Posterior cingulate gyrus (tissue), 11 donors: ENCODE measurements at places on chromosomes 4 and X.

DNA sequence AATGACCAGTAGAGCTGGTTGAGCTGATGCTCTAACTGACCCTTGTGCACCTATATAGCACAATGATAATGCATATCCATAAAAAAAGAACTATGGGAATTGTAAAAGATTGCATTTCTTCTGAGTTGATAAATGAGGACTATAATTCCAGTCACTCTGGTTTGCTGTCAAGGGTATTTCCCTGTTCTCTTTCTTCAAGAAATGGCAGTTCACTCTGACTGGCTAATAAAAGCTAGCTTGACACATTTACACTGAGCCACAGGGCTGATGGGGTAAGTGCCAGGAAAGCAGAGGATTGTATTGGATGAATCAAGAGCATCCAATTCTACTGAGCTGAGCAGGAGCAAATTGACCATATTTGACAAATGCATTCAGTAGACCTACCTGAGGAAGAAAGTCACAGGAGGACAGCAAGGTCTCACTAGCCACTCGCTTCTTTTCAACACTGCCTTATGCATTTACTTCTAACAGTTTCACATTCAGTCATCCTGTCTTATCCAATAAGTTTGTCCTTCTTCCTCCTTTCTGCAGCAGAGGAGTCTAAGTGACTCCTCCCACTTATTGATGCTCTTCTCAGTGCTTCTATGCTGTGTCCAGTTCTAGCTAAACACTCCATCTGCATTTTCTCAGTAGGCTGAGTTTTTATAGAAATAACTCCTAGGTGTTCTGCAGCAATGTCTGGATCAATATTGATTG lies 43.0 kb downstream of the RBMX2 start:
- no peak for DNase-seq

- no peak for DNase-seq
Measured at GRCh38 chr4:161948026-161948770, 215.6 kb downstream of the FSTL5 start.

DNA sequence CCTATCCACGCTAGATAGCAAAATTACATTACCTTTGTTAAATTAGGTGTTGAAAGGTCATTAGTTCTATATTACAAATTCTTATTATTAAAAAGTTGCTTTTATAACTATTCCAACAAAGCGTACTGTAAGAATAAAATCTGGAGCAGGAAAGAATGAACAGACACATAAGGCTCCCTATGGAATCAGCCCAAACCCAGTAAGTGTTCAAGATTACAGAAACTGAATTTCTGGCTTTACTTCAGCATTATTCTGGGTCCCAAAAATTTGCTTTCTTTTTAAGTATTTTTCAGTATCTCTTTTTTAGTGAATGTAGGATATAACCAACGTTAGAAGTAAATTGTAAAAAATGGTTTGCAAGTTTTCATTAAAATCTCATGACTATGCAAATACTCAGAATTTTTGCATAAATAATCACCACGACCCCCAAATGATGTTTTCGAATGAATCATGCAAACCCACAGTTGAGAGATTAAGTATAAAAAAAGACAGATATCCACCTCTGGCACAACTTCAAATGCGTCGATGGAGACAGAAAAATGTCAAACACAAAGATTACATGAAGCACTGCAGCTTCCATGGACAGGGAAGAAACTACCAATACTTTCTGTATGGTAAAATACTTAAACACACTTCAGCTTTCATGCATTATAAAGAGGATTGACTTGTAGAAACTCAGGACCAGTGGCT lies 238.5 kb downstream of the RASL11B start:
- DNase-seq, result no peak

GRCh38 chrX:32937043-32937442 lies 274.3 kb downstream of the DMD start:
- no peak for DNase-seq
